Tibial nerve (tissue), 4 donors: ENCODE measurements at places on chromosomes 4 and X.

GRCh38 chrX:116873671-116874070 is 410.9 kb upstream of the CT83 start:
- H3K4me3 ChIP-seq: no peak overlapping the region
- DNase-seq: no peak
- no peak overlapping the region for H3K27ac ChIP-seq
- H3K36me3 ChIP-seq: no peaks in the 10 kb centered on the region
- no peaks in the 10 kb centered on the region for H3K27me3 ChIP-seq

- H3K27me3 ChIP-seq: no peaks in the 10 kb centered on the region
- no peak for DNase-seq
- H3K4me1 ChIP-seq: peaks cover 7% of the 10 kb centered on the region
- H3K27ac ChIP-seq: no peak overlapping the region
Observed at GRCh38 chr4:1164444-1164843, 7.9 kb downstream of the SPON2 start.

DNA sequence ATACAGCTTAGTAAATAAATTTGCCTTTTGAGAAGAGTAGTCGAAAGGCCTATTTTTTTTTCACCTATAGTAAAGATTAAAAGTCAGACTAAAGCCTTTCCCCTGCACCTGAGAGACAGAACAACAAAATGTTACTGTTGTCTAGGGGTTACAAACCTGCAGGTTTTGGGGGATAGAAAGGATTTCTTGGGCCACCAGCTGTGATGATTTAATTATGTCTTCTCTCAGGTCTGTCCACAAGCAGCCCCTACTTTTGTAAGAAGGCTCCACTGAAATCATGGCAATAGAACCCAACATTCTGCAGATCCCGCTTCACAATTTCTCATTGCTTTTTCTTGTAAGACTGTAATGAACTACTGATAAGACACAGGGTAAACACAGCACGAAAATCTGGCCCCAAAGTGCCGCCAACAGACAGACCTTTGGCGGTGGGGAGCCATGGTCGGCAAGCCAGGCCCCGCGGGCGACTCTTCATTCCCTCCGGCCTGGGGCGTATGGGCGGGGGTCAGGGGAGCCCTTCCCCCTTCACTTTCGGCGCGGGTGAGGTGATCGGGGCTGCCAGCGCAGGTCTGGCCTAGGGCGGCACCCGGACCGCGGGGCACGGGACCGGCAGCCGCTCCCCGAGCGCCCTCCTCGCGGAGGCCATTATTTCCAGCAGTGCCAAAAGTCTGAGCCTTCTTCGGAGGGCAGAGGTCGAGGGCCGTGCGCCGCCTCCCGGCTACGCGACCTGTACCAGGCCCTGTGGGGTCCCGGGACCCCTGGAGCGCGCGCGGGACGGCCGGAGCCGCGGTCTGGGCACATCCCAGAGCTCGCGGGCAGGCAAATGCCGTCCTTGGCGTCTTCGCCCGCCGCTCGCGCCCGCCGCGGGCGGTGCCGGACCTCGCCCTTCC is 812 bp upstream of the KDM6A start:
- no peaks in the 10 kb centered on the region for H3K4me1 ChIP-seq
- peak; percentile 4 for DNase-seq
- H3K27ac ChIP-seq: peak overlapping the region; percentile 99
- H3K4me3 ChIP-seq: peak overlapping the region; percentile 89
- H3K27me3 ChIP-seq: no peaks in the 10 kb centered on the region

GRCh38 chr4:99815597-99816011 is 1.0 kb upstream of the DAPP1 start:
- no peak overlapping the region for H3K4me3 ChIP-seq
- H3K4me1 ChIP-seq: no peaks in the 10 kb centered on the region
- no peak overlapping the region for H3K27ac ChIP-seq
- H3K36me3 ChIP-seq: no peaks in the 10 kb centered on the region
- DNase-seq: no peak
- H3K27me3 ChIP-seq: no peaks in the 10 kb centered on the region

- H3K27me3 ChIP-seq: no peaks in the 10 kb centered on the region
- H3K27ac ChIP-seq: no peak overlapping the region
- H3K4me1 ChIP-seq: no peaks in the 10 kb centered on the region
- no peaks in the 10 kb centered on the region for H3K36me3 ChIP-seq
- no peak for DNase-seq
- H3K4me3 ChIP-seq: no peak overlapping the region
Observed at GRCh38 chr4:57736781-57737180, 626.6 kb upstream of the IGFBP7 start.

GRCh38 chr4:7183780-7184460 is 8.4 kb upstream of the SORCS2 start:
- H3K4me3 ChIP-seq: no peak overlapping the region
- no peaks in the 10 kb centered on the region for H3K36me3 ChIP-seq
- H3K27me3 ChIP-seq: peaks cover 5% of the 10 kb centered on the region
- DNase-seq: no peak
- H3K4me1 ChIP-seq: no peaks in the 10 kb centered on the region
- no peak overlapping the region for H3K27ac ChIP-seq

- no peak overlapping the region for H3K4me3 ChIP-seq
- H3K27ac ChIP-seq: no peak overlapping the region
- H3K27me3 ChIP-seq: no peaks in the 10 kb centered on the region
Observed at GRCh38 chr4:156799121-156799589, 172.4 kb downstream of the PDGFC start.

GRCh38 chr4:86757468-86757867 is 91.7 kb downstream of the SLC10A6 start:
- H3K36me3 ChIP-seq: no peaks in the 10 kb centered on the region
- H3K27me3 ChIP-seq: no peaks in the 10 kb centered on the region
- H3K27ac ChIP-seq: no peak overlapping the region

DNA sequence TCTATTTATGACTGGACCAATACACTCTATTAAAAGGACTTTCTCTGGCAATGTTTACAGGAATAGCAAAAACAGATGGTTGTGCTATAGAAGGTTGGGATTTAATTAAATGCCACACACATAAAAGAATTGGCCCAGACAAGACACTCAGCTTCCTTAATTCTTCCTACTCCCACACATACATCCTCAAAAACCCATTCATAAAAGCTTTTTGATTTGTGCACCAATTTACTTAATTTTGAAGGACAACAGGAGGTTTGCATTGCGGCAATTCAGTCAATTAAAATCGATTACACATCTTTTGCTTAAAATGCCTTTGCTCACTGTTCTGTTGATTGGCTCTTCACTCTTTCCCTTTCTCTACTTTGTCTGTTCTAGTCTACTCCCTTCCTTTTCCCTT is 317.1 kb downstream of the CBLL2 start:
- H3K36me3 ChIP-seq: no peaks in the 10 kb centered on the region
- no peaks in the 10 kb centered on the region for H3K27me3 ChIP-seq
- no peak overlapping the region for H3K27ac ChIP-seq
- no peak for DNase-seq
- H3K4me3 ChIP-seq: no peak overlapping the region
- no peaks in the 10 kb centered on the region for H3K4me1 ChIP-seq

- H3K4me1 ChIP-seq: no peaks in the 10 kb centered on the region
- H3K27ac ChIP-seq: no peak overlapping the region
- H3K36me3 ChIP-seq: no peaks in the 10 kb centered on the region
- no peak overlapping the region for H3K4me3 ChIP-seq
- DNase-seq: no peak
Observed at GRCh38 chrX:66717926-66718325, 79.0 kb upstream of the EDA2R start.

DNA sequence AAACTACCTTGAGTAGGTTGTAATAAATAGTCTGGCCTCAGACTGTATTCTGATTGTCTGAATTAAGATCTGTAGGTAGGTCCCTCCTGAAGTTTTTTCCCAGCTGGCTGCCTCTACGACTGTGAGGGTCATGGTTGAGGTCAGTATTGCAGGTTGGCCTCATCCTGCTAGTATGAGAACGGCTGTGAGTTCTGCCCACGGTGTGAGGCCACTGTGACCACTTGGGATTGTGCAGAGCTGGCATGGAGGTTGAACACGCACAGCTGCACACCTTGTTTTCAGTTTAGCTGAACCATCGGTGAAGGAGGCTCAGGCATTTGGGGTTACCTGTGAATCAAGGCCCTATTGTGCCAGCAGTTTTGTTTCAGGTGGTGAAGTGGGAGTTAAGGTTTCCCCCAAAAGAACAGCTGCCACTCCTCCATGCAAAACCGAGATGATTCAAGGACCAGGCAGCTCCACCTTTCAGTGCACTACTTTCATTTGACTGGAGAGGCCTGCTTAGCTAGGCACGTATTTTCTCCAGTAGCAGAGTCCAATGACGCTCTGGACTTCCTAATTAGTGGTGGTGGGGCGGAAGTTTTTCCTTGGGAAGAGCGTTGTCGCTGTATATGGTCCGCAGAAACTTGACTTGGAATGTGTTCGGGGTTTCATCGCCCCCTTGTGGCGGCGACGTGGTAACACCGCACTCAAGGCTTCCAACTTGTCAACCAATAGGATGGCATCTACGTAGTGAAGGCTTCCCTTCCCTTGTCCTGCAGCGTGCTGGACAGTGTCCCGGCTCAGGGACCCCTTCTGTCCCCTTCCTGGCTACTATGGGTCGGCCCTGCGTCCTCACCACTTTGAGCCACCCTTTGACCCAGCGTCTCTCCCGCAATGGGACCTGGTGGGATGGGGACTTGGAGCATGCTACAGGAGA is 13.8 kb downstream of the CMC4 start:
- H3K36me3 ChIP-seq: no peaks in the 10 kb centered on the region
- no peak overlapping the region for H3K4me3 ChIP-seq
- H3K27ac ChIP-seq: no peak overlapping the region
- no peaks in the 10 kb centered on the region for H3K4me1 ChIP-seq

DNA sequence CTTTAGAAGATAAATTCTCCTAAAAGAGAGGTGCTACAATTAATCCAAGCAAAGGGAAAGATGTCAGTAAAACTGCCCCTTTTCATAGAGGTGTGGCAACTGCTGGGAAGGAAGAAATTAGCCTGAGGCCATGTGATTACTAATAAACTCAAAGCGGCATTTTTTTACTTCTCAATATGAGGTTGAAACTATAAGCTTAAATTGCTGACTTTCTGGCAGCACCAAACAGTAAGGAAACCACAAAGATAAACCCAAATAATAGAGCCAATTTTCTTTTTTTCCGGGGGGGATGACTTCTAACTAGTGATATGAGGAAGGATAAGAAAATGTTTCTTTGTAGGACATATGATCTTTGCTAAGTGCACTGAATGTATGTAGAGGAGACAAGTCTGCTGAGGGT is 30.9 kb downstream of the AR start:
- H3K27ac ChIP-seq: no peak overlapping the region
- no peaks in the 10 kb centered on the region for H3K4me1 ChIP-seq
- no peak for DNase-seq
- no peak overlapping the region for H3K4me3 ChIP-seq
- peaks cover 3% of the 10 kb centered on the region for H3K27me3 ChIP-seq

- no peaks in the 10 kb centered on the region for H3K36me3 ChIP-seq
- no peaks in the 10 kb centered on the region for H3K4me1 ChIP-seq
- no peaks in the 10 kb centered on the region for H3K27me3 ChIP-seq
- no peak overlapping the region for H3K27ac ChIP-seq
Observed at GRCh38 chrX:110219920-110220319, 98.0 kb downstream of the AMMECR1 start.

DNA sequence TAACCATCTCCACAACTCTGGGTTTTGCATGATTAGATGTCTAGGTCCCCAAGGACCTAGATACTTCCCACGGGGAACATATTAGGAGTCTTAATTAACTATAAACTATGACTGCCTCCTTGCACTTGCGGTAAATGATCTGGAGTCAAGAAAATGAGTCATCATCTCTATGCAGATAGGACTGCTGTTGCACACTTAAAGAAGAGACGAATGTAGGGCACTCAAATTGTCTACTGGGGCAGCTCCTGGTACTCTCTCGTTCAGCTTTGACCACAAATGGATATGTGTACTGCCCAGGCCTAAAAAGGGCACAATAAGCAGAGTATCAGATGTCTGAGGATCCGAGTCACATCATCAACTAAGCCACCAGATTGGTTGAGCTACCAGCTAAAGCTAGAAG is 1783.4 kb upstream of the AGA start:
- H3K27ac ChIP-seq: no peak overlapping the region
- H3K4me3 ChIP-seq: no peak overlapping the region
- no peaks in the 10 kb centered on the region for H3K4me1 ChIP-seq
- DNase-seq: no peak
- no peaks in the 10 kb centered on the region for H3K27me3 ChIP-seq

DNA sequence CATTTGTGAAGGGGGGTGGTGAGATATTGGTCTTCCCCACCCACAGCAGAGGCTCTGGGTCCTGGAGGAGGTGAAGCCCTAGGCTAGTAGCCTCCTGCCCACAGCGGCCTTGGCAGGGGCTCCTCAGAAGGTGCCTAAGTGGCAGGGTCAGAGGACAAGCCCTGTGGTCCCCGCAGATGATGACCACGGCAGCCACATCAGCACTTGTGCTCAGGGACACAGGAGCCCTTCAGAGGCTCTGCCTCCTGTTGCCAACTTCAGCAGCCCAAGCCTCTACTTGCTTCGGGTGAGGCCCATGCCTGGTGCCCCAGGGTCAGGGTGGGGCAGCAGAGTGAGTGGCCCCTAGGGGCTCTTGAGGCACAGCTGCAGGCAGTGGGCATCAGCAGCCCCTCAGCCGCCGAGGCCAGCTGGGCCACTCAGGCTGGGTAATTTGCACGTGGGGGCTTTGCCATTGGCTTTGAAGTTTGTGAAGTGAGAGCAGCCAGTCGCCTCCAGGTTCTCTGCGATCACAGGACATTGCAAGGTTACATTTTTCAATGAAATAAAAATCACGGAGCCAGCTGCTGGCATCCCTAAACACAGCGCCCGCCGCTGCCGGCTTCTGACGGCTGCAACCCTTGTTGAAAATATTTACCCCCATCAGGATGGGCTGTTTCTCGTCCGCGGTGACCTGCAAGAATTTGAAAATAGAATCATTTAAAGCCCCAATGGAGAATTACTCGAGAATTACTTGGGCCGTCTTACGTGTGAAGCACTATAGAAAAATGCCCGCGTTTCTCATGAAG is 108.5 kb downstream of the HMX1 start:
- no peak overlapping the region for H3K27ac ChIP-seq
- no peak overlapping the region for H3K4me3 ChIP-seq
- H3K36me3 ChIP-seq: no peaks in the 10 kb centered on the region
- H3K4me1 ChIP-seq: no peaks in the 10 kb centered on the region
- DNase-seq: no peak
- H3K27me3 ChIP-seq: no peaks in the 10 kb centered on the region

DNA sequence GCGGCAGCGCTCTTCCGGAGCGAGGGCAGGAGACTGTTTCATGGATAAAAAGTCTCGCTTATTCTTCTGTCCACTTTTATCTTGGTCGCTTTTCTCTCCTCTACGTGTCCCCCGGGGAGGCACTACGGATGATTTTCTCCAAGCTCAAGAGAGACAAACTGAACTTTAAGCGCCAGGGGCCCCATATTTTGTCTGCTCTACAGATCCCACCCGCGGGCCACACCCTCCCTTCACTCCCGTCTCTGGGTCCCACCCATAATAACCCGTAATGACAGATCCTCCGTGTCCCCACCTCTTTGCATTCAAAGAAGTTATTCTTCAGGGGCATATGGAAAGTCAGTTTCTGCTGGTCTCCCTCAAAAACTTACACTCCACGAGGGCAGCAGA is at the start of gene CORIN:
Gene CORIN, minus strand, starts transcription at position 160 of the 387 bp plus-strand sequence. Its CDS starts 118 bp downstream, at position 42.
- H3K4me3 ChIP-seq: peak within 1 kb of the TSS; percentile 59
- H3K27me3 ChIP-seq: no peaks in the 10 kb centered on the region
- no peak for DNase-seq
